Sigmoid colon (tissue), 7 donors: ENCODE measurements at places on chromosomes 3 and 15. TPM values are rescaled to one million over a fixed set of nuclear protein-coding genes. Genes with fewer than 3 reads are reported as not detected.
A peak's percentile ranks its signal among the peaks of the same experiment; 100 is the strongest.

DNA sequence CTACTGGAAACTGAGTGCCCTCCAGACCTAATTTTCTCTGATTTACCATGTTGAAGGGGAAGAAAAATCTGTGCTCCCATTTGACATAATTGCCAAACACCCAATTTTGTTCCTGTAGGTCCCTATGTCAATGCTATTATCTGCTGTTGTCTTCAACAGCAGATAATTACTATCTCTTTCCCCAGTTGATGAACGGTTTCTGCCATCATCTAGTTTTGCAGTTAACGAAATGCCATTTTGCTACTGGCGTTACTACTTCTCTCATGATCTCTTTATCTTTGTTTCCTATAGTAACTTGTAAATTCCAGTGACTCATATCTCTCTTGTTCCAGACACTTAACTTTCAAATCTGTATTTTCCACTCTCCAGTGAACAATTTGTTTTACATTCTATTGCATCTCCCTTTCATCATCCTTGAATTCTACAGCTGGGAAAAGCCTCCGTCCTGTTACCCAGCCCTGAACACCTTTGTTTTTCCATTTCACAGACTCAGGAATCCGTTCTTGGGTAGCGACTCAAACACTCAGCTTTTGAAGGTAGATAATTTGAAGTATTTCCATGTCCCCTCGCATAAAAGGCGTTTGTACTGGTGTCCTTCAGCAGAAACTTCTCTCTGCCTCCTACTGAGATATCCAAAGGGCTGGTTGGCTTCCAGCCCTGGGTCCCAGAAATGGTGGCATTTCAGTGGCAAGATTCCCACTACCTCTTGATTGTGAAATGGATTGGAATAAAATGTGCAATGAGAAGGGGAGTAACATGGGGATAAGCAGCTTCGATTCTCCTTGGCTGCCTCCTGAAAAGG lies 111.7 kb downstream of the FOXB1 start:
- no peaks in the 10 kb centered on the region for H3K4me1 ChIP-seq
- no peaks in the 10 kb centered on the region for H3K36me3 ChIP-seq
- peaks cover 6% of the 10 kb centered on the region for H3K27me3 ChIP-seq
- H3K4me3 ChIP-seq, result no peak overlapping the region
- H3K27ac ChIP-seq, result no peak overlapping the region
- DNase-seq, result no peak

- no peaks in the 10 kb centered on the region for H3K27me3 ChIP-seq
- no peak overlapping the region for H3K27ac ChIP-seq
- H3K4me3 ChIP-seq, result no peak overlapping the region
- DNase-seq, result no peak
These were observed 203.4 kb upstream of the HES1 start for GRCh38 chr3:193932576-193932975.

AQP9 gene
- total RNA-seq, result not detected

DNA sequence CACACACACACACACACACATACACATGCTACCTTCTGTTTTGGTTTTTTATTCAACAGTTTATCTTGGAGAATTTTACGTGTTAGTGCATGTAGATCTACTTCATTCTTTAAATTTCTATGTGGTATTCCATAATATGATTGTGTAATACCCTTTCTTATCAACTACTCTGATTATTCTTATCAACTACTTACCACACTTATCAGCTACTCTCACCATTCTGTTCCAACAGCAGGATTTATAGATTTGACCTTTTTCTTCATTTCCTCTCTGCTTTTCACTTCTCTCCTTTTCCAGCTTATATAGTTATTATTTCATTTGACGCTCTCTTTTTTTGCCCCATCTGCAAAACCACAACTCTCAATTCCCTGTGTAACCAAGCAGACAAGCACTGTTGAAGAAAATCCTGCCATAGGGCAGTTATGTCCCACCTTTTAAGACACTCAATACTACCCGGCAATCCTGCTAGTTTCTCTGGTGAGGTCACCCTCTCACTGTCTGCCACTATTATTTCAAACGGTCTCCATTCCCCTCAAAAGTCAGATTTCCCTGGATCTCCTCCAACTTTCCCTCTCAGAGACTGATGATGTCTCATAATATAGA lies 56.9 kb upstream of the SATB1 start:
- no peak overlapping the region for H3K27ac ChIP-seq
- H3K27me3 ChIP-seq, result no peaks in the 10 kb centered on the region
- no peak overlapping the region for H3K4me3 ChIP-seq
- no peaks in the 10 kb centered on the region for H3K4me1 ChIP-seq
- no peak for DNase-seq

DNA sequence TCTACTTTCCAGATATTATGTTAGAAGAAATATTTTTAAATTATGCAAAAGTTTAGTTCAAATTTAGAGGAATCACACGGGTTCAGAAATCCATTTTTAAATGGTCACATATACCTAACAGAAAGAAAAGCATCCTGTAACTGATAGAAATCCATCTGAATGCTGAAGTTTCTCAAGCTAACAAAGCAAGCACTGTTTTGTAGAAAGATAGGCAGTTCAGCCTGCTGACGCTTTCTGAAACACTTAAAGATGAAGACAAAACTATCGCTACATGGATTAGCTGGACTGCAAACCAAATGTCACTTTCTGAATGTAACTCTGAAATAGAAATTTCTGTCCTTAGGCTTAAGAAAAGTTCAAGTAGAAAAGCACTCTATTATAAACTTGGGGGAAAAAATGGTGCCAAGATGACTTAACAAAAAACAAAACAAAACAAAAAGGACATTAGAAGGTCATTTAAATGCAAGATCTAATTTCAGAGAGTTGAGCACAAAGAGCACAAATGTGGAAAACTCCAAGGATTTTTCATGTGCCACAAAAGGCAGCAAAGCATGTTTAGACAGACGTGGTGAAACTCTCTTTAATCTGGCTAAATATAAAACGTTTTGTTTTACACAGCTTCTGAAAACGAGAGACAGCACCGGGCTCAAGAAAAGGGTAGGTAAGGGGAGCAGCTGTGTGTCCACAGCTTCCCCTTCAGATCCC lies 1.2 kb downstream of the PLOD2 start:
- peak overlapping the region; percentile 93 for H3K27ac ChIP-seq
- no peaks in the 10 kb centered on the region for H3K27me3 ChIP-seq
- no peaks in the 10 kb centered on the region for H3K36me3 ChIP-seq
- DNase-seq, result no peak
- H3K4me3 ChIP-seq, result peak overlapping the region; percentile 91

CTXND1 gene
- total RNA-seq, result 0.55 TPM

VPS39 gene
- total RNA-seq, result 71.9 TPM

DNA sequence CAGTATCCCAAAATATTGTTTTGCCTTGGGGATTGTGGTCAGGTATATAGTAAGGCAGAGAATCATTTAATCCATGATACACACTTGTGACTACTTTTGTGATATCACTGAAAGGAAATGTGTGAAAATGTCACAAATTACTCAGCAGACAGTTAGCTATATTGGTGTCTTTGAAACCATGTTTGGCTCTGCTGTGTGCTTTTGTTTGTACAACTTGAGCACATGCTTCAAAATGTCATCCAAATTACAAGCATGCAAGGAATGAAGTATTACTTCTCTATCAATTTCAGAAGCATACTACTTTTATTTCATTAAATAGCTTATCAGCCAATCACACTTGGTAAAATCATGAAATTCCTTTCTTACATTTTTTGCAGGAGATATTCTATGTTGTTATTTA lies 619.0 kb upstream of the AGTR1 start:
- H3K4me1 ChIP-seq, result no peaks in the 10 kb centered on the region
- no peaks in the 10 kb centered on the region for H3K27me3 ChIP-seq
- H3K4me3 ChIP-seq, result no peak overlapping the region
- no peak for DNase-seq
- H3K27ac ChIP-seq, result no peak overlapping the region
- H3K36me3 ChIP-seq, result no peaks in the 10 kb centered on the region

GRCh38 chr3:57949785-57950615 lies 58.2 kb upstream of the FLNB start:
- peak overlapping the region; percentile 93 for H3K27ac ChIP-seq
- H3K4me3 ChIP-seq, result no peak overlapping the region
- peak; percentile 70 for DNase-seq
- peaks cover 73% of the 10 kb centered on the region for H3K4me1 ChIP-seq
- no peaks in the 10 kb centered on the region for H3K27me3 ChIP-seq
- H3K36me3 ChIP-seq, result no peaks in the 10 kb centered on the region
